ENCODE measurements at places on chromosomes 2 and 18.
A peak's percentile ranks its signal among the peaks of the same experiment; 100 is the strongest.

DNA sequence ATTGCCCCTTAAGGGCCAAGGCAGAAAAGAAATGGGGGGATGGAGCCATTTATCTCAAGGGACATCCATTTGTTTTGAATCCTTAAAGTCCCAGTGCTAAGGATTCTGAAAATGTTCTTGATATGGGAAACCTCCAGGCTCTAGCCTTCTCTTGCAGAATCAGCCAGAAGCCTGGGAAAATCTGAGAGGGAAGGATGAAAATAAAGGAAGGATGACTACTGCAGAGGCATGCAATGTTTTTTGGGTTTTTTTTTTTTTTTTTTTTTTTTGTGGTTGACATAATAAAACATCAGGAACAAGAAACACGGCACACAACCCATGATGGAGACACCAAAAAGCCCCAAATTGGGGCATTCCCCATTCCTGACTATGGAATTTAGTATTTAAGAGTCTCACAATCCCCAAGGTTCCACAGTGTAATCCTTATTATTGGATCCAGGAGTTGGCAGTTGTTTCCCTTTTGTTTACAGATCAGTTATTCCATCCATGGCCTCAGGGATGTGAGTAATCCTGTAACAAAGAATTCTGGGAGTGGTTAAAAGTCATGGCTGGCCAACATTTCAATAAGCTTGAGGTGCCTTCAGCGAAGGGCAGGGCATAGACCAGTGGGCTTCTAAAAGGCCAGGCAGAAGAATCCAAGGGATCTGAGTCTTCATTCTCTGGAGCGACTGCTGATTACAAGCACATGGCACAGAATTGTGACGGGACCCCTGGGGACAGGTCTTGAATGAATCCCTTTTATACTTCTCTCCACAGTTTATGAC lies 337.5 kb downstream of the GULP1 start:
- no peak for DNase-seq

GRCh38 chr18:2880473-2880872 lies 33.7 kb downstream of the EMILIN2 start:
- DNase-seq: no peak

DNA sequence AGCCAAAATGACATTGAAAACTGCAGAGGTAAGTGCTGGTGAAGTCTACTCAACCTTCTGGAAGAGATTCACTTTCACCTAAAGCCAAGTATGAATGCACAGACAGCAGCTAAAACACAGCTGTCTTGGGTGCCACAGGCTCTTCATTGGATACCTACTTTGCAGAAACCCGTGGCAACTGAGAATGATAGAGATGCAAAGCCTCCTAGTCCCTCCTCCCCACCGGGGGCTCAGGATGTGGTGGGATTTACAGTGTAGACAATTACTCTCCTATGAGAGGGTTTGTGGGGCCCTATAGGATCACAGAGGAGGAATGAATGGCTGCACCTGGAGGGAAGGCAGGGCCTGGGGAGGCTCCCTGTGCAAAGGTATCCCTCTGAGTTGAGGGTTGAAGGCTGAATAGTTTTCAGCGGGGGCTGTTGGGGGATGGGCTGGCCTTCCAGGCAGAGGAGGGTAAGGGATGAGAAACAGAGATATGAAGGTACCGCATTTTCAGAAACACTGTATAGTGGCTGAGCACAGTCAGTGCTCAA lies 131.6 kb downstream of the RNF144A start:
- no peak for DNase-seq

- DNase-seq: no peak
These were observed 35.4 kb downstream of the PREPL start for GRCh38 chr2:44325897-44326296.

- DNase-seq: no peak
These were observed 1.3 kb downstream of the UGT1A6 start for GRCh38 chr2:233693963-233694362.

DNA sequence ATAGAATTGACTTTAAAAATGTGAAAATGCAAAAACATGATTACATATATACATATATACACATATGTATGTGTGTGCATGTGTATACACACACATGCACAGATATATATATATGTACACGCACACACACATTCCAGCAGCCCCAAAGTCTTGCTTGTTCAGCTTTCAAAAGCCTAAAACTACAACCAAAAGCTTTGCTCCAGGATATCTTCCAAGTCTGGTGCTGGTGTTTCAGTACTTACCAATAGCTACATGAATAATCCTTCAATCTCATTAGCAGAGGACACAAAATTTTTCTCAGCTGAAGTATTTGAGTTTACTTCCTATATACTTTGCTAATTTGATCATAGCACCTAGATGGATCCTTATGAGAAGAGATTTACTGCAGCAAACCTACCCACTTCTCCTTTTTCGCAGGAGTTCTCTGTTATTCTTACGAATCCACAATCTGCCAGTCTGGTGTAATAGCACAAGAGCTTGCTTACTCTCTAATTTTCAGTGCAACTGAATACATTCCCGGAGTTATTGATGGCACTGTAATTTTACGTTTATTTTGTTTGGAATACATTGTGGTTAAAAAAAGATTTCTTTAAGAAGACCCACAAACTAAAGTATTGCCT lies 553.3 kb downstream of the ARHGAP15 start:
- no peak for DNase-seq

DNA sequence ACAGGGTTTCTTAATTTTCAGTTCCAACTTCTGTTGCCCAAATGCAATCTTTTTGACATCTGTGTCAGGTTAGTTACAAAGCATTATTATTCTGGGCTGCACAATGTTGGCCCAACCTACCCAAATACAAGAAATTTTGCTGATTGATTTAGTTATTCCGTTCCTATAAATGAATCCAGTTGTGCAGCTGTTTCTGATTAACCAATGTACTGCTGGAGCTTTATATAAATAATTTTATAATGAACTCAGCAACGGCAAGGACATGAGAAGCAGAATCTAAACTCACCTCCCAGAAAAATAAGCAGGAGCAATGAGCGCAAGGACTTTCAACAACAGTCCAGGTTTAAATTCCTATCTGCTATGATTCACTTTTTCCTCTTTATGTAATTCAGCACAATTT lies 76.3 kb upstream of the WIPF1 start:
- DNase-seq: no peak

DNA sequence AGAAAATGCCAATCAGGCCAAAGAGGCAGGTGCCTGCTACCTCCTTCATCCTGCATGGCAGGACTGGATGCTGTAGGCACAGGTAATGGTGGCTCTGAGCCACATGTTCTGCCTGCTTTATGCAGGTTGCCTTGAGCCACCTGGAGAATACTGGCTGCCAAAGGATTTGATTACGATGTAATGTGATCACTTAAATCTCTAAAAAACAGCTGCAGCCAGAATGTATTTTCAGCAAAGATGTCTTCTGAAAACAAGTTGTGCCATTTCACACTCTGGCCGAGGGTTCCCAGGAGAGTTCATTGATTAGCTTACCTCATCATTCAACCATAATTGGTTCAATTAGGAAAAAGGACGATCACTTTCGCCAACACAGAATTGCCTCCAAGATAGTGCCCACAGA lies 17.9 kb upstream of the MSGN1 start:
- no peak for DNase-seq

DNA sequence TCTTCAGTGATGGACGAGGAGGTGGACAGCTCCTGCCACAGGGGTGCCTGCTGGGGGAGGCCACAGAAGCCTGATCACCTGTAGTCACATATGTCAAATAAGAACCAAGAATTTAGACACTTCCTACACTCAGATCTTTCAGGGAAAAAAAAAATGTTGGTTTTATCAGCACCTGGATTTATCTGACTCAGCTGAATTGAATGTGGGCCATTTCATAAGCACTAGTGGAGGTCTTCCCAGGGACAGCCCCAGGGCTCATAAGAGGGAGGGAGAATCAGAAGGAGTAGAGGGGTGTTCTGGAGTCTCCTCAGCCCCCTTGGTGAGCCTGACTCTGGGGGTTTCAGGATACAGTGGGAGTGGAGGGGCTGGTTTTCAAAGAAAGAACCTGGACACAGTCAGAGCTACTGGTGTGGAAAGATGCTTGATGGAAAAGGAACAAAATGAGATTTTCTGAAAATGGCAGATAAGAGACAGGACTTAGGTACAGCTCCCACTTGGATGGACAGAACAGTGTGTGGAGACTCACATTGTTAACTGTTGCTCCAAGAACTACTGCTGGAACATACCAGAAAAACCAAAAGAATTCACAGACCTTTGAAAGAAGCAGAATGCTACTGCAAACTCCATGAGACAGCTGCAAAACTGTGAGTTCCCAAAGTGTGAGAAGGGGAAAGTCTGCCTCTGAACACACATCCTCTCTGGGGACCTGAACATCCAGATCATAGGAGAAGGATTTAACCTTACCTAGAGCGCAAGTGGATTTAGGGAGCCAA lies 45.4 kb downstream of the LCT start:
- DNase-seq: no peak

- no peak for DNase-seq
These were observed 91.4 kb downstream of the ACAA2 start for GRCh38 chr18:49721981-49722380.

DNA sequence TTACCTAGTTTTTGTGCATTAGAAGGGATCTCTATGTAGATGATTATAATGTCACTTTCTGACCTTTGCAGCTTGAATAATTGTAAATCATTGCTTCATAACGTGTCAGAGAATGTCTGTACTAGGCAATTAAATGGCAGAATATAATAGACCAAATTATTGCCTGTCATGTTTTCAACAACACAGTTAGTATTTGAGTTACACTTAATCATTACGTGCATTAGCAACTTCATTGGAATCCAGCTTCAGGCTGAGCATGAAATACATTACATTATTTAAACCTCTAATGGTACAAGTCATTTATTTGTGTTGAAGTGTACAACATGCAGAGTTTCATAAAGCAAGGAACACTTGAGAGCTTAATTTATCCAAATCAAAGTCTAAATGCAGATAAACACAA lies 48.0 kb downstream of the ZNF407 start:
- DNase-seq: no peak

GRCh38 chr2:223720367-223720766 lies 117.0 kb downstream of the AP1S3 start:
- DNase-seq: no peak

DNA sequence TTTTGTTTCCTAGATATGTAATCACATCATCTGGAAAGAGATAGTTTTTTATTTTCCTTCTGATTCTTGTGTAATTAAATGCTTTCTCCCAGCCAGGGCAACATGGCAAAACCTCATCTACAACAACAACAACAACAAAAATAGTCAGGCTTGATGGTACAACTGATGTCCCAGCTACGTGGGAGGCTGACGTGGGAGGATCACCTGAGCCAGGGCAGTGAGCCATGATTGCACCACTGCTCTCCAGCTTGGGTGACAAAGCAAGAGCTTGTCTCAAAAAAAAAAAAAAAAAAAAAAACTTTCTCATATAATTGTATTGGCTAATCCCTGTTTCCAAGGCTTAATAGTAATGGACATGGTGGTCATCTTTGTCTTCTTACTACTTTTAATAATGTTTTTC lies 26.4 kb upstream of the PGAP1 start:
- no peak for DNase-seq

DNA sequence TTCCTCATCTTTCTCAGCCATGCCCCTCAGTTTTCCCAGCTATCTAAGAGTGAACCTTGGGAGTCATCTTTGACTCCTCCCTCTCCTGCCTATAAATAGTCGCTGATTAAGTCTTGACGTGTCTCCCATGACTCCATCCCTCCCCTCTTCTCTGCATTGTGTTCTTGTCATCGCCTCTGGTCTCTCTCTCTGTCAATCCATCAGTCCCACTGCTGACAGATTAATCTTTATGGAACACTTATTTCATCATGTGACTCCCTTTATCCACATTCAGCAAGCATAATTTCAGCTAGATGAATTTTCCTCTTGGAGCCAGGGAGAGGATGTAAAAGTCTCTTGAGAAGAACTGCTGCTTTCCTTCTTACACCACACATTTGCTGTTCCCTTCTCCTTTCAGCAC lies 9.4 kb downstream of the ADAM23 start:
- DNase-seq: no peak

- no peak for DNase-seq
These were observed 14.9 kb upstream of the B3GNT2 start for GRCh38 chr2:62180975-62181374.

GRCh38 chr2:101474731-101475384 lies at the start of gene RFX8:
Gene RFX8, minus strand, starts transcription at chr2:101475112. Its CDS starts 8,264 bp downstream, at chr2:101466848.
- DNase-seq: peak; percentile 15

DNA sequence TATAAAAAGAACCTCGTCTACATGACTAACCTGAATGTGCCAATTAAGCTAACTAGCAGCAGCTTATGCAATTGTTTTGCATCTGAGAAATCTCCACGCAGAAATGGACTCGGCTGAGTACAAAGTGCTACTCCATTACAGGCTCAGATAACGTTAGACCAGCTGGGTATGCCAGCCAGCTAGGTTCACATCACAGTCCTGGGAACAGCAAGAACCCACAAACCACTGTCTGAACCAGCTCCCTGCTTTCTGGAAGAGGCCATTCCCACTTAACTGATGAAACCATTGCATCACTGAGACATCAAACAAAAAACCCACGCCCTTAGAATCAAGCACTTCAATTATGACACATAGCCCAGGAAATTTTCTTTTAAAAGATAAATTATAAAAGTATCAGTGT lies 202.7 kb downstream of the CYRIA start:
- no peak for DNase-seq

DNA sequence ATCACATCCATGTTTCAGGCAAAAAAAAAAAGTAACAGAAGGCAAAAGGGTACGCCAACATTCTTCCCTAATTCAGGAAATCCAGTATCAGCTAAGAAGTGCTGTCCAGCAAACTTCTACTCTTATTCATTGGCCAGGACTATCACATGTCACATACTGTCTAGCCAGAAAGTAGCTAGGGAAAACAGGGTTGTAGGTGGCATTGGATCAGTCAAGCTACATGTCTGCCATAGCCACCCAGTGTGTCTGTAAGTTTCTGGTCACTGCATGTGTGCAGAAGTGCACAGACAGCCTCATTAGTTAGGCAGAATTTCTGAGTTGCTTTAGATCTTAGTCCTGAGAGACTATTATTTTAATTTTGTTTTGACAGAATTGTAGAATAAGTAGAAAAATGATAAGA lies 465.3 kb upstream of the NRP2 start:
- DNase-seq: no peak

DNA sequence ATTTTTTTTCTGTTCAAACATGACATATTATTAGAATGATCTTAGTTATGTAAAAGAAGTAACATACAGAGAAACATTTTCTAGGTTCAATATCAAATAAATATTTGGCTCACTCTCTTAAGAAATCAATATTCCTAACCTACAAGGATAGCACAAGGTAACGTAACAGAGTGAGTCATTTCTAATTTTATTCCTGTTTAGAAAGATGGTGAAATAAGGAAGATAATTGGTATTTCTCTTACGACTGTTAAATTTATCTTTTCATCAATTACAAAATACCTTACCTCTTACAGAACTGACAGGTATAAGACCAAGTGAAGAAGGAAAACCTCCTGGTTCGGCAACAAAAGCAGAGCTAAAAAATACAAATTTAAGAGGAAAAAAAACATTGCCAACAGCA lies 45.1 kb downstream of the PRELID3A start:
- DNase-seq: no peak

DNA sequence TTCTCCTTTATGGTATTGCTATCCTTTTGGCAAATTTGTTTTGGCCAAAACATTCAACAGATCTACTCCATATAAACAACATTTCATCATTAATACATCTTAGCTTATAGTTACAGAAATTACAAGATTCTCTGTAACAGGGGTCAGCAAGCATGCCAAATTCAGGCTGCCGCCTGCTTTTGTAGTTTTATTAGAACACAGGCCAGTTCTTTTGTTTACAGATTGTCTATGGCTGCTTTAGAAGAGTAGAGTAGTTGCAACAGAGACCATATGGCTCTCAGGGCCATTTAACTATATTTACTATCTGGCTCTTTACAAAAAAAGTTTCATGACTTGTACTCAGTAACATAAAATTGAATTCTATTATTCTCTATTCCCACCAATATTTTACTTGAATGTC lies 53.9 kb downstream of the LNPK start:
- DNase-seq: no peak

All from activated CD8-positive, alpha-beta memory T cell treated with anti-CD3 and anti-CD28 coated beads for 48 hours (primary cell).